ENCODE measurements at places on chromosomes 2 and 18. TPM values are rescaled to one million over a fixed set of nuclear protein-coding genes. Genes with fewer than 3 reads are reported as not detected.

NT5DC4 gene
- polyA plus RNA-seq: 0.89 TPM

GALNT13 gene
- polyA plus RNA-seq: under 0.01 TPM

RSAD2 gene
- polyA plus RNA-seq: 22.3 TPM

DNA sequence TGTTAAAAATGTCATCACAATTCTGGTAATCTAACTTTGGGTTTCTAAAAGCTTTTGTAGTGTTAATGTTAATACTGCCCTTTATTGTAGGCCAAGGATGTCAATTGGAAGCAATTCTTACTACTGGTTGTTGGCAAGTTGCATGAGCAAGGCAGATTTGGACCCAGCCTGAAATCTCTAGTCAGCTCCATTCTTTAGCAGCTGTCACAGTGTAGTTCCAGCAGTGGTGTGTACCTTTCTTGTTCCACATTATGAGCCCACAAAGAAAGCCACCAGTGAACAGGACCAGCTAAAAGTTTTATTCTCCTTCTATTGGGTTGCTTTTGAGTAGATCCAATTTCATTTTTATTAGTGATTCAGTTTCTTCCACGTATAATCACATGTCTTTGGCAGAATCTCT lies 133.8 kb downstream of the CAMKMT start:
- no peak for DNase-seq

DNA sequence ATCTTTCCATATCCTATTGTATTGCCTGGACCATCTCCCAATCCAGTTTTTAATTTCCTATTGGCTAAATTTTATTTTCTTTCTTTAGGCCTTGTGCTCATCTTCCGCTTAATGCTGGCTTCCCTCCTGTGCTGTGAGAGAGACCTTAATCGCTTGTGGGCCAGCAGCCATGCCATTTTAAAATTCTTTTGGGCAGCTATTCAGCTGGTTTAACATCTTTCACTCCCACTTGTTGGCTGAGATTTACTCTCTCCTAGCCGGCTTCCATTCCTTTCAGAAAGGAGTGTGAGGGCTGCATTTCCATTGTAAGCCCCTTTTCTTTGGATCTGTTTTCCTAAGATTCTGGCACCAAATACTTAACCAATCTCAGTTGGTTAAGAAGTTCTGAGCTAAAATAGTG lies 140.9 kb upstream of the RASGRP3 start:
- no peak for DNase-seq

GRCh38 chr2:69731147-69731970 lies 10.6 kb upstream of the ANXA4 start:
- DNase-seq: no peak

DNA sequence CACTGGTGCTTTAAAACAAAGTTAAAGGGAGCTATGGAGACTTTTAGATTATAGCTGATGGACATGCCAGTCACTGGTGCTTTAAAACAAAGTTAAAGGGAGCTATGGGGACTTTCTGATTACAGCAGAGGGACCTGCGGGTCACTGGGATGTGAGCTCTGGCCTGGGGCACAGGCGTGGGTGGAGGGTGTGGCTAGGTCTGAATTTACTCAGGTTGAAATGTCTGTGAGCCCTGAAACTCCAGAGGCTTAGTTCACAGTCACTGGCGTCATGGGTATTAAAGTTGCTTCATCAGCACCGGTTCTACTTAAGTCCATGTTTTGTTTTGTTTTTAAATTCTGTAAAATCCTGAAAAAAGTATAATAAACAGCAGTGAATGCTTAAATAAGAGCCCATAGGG lies 49.0 kb upstream of the TMEM18 start:
- DNase-seq: no peak

DNA sequence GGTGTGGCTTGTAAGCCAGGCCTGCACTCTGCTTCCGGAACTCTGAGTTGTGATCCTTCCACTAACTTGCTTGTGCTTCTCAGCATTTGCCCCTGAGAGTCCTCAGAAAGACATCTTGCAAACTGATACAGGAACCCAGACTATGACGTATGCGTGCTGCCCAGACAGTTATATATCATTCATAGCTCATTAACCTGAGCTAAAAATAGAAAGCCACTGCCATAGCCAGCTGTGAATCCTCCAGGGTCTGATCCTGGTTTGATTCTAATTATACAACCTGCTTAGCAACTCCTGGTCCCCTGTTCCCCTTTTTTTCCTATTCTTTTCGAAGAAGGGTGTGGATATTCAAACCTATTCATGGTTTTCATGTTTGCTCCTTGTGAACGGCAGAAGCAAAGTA lies 63.7 kb downstream of the MARCHF4 start:
- no peak for DNase-seq

- DNase-seq: no peak
These were observed 430.5 kb upstream of the ETAA1 start for GRCh38 chr2:66966631-66967030.

GRCh38 chr2:170500770-170501169 lies 214.4 kb upstream of the SP5 start:
- DNase-seq: no peak

GRCh38 chr2:211367711-211368110 lies 811.3 kb downstream of the CPS1 start:
- DNase-seq: no peak

- DNase-seq: no peak
These were observed 14.2 kb upstream of the MSL3B start for GRCh38 chr2:233882353-233882752.

DNA sequence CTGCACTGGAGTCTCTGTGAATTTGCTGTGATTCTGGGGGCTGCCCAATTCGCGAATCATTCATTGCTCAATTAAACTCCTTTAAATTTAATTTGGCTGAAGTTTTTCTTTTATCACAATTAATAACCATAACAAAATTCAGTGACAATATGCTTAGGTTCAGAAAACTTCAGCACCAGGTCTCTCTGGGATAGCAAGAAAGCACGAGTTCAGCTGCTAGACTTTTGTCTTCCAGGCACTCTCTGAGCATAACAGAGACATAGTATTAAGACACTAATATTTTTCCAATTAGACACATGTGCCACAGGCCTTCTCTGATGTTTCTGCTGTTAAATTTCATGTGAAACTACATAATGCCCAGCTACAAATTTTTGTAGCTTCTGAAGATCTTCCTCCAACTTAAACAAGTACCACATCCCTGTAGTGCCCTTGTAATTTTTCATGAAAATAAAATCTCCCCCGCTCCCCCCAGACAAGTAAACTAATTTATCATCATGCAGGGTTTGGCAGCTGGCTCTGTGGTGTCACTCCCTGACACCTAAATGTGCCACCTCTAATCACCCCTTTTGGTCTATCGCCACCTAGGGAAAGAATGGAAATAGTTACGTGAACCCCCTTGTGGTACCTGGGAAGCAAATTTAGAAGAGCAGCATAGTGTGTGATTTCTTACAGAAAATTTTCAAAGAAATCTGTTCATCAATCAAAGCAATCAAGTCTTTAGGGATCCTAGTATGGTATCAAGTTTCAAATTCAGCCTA lies 94.1 kb downstream of the CSRNP3 start:
- no peak for DNase-seq

GRCh38 chr2:12978066-12978835 lies 261.5 kb downstream of the TRIB2 start:
- DNase-seq: no peak

GRCh38 chr2:46431481-46432235 lies 47.7 kb upstream of the TMEM247 start:
- DNase-seq: no peak

- no peak for DNase-seq
These were observed 36.4 kb downstream of the TSN start for GRCh38 chr2:121791801-121792221.

- DNase-seq: no peak
These were observed 1110.6 kb upstream of the ACVR2A start for GRCh38 chr2:146734042-146734820.

GRCh38 chr2:79855264-79856006 lies 342.6 kb downstream of the CTNNA2 start:
- no peak for DNase-seq
